ENCODE measurements at places on chromosomes 11 and 22.

GRCh38 chr22:50112151-50113118 is 22.6 kb downstream of the MOV10L1 start:
- no peak for DNase-seq

- no peak for DNase-seq
These were observed 48.3 kb upstream of the BIRC3 start for GRCh38 chr11:102268985-102269470.

GRCh38 chr11:48085688-48086087 is 105.3 kb downstream of the PTPRJ start:
- no peak for DNase-seq

DNA sequence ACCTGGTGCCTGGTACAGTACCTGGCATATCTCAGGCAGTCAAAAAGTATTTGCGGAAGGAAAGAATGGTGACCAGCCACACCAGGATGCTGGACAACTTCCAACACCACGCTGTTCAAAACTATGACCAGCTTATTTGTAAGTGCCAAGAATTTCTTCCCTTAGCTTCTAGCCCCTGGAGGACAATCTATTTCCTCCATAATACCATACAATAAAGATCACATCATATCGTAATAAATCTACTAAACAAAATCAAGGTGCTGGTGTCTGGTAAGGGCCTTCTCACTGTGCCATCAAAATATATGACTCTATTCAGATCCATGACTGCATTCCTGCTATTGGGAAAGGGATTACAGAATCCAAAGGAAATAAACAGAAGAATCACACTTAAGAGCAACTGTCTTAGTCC is 51.5 kb downstream of the ALG9 start:
- no peak for DNase-seq

GRCh38 chr11:15969281-15969680 is 387.1 kb downstream of the SOX6 start:
- peak; percentile 16 for DNase-seq

GRCh38 chr11:11604370-11604990 is 17.3 kb downstream of the GALNT18 start:
- DNase-seq = no peak

DNA sequence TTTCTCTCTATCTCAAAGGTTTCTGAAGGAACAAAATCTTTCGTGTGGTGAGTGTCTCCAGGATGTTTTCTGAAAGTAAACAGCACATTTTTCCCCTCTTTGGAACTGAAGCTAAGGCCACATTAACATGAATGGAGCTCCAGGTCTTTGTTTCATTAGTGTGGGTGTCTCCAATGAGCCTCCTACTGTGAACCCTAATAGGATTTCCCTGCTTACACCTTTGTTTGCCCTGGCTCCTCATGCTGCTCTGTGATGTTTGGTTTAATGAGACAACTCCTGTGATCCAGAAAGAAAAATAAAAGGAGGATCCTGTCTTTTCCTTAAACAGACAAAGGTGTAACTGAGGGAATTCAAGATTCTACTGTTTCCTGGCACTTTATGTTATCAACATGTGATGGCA is 76.9 kb upstream of the SLC6A5 start:
- no peak for DNase-seq

- DNase-seq = no peak
These were observed 18.1 kb downstream of the CERK start for GRCh38 chr22:46719921-46720320.

- no peak for DNase-seq
These were observed 59.3 kb downstream of the EHF start for GRCh38 chr11:34680206-34680605.

GRCh38 chr11:82720267-82721065 is 13.2 kb downstream of the FAM181B start:
- DNase-seq = no peak

DNA sequence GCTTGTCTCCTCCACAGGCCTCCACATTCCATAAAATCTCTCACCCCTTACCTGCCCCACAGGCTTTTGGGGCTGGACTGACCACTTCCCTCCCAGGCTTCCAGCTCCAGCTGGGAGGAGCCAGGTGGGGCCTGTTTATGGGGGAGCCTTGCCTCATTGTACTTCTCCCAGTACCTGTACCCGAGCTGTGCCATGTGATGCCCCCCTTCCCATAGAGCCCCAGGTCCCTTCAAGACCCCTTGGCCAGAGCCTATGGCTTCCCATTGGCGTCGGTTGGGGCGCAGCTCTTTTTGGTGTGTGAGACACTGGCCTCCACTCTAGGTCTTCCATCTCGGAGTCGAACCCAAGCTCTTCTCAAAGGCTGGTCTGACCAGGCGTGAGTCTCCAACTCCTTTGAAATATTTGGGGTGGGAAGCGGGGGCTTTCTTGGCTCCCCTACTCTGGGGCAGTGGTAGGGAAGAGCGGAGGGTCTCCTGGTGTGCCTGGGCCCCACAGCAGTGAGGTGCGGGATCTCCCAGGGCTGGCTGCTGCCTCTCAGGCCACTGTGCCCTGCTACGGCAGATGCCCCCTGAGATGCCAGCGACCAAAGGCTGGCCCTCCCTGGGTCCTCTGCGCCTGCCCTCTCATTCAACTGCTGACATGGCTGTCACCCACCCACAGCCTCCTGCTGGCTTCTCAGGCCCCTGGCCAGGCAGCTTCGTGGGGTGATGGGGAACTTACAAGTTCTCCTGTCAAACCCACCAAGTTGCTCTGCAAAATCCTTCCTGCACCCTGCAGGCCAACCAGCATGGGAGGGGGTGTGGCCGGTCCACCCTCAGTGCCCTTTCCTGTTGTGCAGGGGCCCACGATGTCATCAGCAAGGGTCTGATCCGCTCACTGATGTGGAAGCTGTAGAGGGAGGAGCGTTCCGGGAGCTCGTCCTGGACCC is 25.7 kb downstream of the DRICH1 start:
- no peak for DNase-seq

DNA sequence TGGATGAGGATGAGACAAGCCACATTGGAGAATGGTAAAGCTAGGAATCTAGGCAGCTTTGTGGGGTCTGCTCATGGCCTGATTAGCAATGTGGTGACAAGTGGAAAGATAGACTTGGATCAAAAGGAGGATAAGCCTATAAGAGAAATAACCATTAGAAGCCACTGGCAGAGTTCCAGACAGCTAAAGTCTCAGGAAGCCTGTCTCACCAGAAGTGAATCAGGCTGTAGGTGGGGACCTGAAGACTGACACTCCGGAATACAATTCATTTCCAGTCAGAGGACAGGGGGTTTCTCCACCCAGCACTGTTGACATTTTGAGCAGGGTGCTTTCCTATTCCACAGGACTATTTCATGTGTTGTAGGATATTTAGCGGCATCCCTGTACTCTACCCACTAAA is 129.7 kb downstream of the ARHGAP42 start:
- no peak for DNase-seq

GRCh38 chr11:10441652-10442503 is 13.2 kb upstream of the AMPD3 start:
- no peak for DNase-seq

DNA sequence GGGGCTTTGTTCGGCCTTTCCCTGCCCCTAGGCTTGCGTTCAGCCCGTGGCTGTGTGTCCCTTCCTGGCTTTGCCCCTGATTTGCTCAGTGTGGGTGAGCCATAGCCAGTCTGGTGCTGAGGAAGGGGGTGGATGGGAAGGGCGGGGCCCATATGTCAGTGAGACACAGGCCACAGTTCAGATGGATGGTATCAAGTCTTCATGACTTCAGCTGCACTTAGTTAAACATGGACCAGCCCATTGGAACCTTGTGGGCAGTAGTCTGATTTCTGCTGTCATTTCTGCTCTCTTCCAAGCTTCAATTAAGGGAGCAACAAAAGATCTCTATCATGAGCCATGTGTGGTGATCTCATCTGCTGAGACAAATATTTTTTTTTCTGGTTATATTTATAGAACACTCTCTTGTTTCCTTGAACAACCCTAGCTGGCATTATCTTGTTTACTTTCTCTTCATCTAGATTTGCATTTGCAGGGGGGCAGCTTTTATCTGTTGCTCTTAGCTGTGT is 21.6 kb upstream of the PEX26 start:
- DNase-seq = peak; percentile 55

GRCh38 chr11:93481696-93482095 is 61.5 kb downstream of the SMCO4 start:
- no peak for DNase-seq

DNA sequence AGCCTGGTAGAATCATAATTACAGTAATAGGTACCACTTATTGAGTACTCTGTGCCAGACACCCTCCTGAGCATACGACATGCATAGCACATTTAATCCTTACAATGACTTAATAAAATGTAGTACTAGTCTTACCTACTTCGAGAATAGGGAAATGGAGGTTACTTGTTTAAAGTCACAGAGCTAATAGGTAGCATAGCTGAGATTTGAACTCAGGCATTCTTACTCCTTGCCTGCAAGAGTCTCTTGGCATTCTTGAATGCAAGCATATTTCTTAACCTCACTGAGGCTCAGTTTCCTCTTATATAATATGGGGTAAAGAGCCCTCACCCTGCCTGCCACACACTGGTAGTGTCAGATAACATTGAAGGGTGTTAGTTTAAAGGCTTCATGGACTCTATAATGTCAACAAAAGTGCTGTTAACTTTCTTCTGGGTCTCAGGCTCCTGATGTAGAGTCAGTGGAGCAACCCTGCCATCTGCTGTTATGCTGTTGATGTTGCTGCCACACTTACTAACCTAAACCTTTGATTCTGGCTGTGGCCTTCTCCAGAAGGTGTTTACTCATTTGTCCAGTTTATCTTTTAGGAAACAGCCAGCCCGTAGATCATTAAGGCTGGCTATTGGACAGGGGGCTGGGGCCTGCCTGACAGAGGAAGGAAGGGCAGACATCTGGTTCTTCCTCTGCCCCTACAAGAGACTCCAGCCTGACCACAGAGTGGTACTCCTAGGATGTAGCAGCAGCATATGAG is 18.9 kb downstream of the LIMK2 start:
- DNase-seq = peak; percentile 62

GRCh38 chr11:61897387-61898246 is 6.3 kb upstream of the FADS3 start:
- peak; percentile 100 for DNase-seq

DNA sequence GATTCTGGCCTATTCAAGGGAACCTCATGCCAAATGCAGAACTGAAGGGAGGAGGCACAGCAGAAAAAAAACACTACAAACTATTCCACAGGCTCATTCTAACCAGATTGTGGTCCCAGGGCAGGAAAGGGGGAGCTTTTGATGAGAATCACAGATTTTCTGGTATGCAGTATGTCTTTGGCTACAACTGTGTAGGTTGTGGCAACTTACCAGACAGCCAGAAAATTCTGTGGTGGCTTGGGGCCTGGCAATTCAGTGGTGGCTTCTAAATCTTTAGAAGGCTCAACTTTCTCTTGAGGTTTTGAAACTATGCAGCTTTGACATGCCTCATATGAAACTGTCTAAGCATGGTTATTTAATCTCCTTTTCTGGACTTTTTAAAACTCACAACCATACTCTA is 850.8 kb upstream of the CCDC90B start:
- DNase-seq = no peak

GRCh38 chr11:64690235-64690634 is 32.8 kb downstream of the NRXN2 start:
- no peak for DNase-seq

- no peak for DNase-seq
These were observed 200.7 kb upstream of the NCAM1 start for GRCh38 chr11:112760396-112761059.

GRCh38 chr11:46342239-46342638 is 5.0 kb upstream of the DGKZ start:
- no peak for DNase-seq

DNA sequence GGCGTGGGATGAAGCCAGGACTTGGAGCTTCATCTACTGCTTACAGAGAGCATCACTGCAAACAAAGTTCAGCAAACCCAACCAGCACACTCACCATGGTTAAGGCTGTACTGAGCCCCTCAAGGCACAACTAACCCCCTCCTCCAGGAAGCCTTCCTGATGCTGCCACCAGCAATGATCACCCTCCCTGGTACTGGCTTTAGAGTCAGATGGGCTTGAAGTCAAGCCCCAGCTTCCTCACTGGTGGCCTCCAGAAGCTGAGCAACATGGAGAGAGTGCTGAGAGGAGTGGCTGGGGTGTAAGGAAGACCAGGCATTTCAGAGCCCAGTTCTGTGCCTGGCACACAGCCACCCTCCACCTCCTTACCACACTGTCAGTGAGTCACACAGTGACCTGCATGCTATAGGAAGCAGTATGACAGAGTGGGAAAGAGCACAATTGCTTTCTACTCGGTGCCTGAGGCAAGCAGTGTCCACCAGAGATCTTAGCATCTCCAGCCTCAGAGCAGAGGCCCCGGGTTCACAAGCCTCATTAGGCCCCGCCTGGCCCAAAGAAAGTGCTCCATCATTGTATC is 24.7 kb upstream of the BAIAP2L2 start:
- no peak for DNase-seq

DNA sequence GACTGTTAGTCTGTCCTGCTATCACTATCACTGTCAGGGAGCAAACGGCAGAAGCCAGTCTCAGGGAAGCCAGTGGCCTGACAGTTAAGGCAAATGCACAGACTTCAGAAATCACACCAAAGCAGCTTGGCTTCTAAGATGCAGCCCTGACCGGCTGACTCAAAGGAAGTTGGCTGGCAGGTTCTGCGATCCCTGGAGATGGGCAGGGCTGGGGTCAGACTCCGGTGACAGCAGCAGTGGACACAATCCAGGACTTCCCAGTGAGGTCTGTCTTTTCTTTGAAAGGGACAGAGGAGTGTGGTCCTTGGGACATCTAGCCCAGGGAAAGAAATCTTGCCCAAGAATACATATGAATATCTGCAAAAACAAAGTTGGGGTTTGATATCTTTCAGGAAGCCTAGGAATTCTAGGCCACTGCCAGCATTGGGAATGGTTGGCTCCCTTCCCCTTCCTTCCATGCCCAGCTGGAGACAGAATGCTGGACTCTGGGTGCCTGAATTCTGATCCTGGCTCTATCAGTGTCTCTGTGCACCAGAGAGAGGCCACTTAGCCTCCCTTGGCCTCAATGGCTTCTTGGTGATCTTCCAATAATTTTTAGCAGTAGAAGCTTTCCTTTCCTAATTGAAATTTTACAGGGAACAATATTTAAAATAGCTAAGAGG is 108.9 kb downstream of the KIRREL3 start:
- DNase-seq = no peak

DNA sequence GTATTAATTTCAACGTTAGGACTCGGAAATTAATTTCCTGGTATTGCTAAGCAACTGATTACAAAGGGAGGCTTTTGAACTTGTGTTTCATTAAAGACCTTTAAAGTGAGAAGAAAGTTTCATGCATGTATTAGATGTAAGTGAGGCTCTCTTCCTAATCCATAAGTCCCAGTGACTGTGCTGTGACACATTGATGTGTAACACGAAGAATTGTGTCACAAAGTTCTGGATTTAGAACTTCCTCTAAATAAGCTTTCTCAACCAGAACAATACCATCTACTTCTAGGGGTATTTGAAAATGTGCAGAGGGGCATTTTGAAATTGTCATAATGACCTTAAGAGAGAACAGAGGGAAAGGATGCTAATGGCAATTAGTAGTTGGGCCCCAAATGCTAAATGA is 14.4 kb downstream of the DCUN1D5 start:
- DNase-seq = no peak

DNA sequence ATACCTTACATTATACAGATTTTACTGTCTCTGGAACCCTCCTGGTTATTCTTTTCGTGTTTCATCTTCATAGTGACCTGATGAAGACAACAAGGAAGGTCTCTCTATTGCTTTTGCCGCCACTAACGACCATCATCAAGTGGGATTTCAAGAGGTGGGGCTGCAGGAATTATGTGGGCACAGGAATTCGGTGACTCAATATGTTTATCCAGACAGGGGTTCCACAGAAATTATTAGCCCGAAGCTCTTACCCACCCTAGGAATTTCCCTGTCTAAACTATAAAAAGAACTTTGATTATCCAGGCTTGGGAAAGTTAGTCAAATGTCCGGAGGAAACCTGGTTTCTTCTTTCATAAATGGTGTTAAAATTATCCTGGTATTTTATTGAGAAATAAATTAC is 566.8 kb upstream of the TENM4 start:
- no peak for DNase-seq
